ENCODE measurements at places on chromosomes 7 and 10.

DNA sequence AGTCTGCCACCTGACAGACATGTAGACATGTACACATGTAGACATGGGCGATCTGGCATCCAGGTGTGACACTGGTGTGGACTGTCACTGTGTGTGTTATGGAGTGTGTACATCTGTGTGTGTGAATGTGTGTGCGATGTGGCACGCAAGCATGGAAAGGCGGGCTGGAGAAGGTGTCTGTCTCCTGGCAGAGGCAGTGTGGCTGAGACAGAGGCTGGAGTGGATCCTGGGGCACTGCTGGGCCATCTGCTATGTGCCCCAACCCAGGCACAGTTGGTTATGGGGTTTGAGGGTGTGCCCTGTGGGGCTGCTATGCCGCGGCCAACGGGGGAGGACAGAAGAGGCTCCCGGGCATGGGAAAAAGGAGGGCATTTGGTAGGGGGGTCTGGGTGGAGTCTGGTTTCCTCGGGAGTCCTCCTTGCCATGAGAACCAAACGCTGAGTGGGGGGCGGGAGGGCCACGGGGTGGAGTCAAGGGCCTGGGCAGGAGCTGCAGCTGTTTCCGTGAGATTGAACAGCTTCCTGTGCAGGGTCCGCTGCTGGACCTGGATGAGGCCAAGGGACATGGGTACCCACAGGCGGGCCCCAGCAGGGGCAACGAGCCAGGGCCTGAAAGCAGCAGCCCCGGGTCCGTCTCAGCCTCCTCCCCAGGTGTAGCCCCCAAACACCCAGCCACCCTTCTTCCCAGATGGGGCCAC, 1.3 kb downstream of the ELN start:
- DNase-seq: no peak

GRCh38 chr7:69526570-69526969, 71.7 kb upstream of the AUTS2 start:
- DNase-seq: no peak

GRCh38 chr7:3294432-3295100, 6.5 kb upstream of the SDK1 start:
- DNase-seq: no peak

DNA sequence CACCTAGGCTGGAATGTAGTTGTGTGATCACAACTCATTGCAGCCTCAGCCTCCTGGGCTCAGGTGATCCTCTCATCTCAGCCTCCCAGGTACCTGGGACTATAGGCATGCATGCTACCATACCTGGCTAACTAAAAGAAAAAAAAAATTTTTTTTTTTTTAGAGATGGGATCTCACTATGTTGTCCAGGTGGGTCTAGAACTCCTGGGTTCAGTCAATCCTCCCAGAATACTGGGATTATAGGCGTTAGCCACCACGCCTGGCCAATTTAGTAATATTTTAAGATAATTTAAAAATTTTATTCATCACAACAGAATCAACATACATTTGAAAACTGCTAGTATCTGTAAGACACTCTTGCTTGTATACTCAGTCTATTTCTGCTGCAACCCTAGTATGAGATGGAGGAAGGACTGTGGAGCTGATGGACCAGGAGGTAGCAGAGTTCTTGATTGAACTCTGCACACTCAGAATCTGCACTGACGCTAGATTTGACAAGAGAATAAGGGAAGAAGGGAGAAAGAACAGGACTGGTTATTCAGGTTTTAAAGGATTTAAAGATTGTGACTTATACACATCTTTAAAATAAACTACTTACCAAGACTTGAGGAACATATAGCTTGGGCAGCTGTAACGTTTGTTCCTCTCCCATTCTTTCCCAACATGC, 57.6 kb downstream of the VCL start:
- DNase-seq: no peak

DNA sequence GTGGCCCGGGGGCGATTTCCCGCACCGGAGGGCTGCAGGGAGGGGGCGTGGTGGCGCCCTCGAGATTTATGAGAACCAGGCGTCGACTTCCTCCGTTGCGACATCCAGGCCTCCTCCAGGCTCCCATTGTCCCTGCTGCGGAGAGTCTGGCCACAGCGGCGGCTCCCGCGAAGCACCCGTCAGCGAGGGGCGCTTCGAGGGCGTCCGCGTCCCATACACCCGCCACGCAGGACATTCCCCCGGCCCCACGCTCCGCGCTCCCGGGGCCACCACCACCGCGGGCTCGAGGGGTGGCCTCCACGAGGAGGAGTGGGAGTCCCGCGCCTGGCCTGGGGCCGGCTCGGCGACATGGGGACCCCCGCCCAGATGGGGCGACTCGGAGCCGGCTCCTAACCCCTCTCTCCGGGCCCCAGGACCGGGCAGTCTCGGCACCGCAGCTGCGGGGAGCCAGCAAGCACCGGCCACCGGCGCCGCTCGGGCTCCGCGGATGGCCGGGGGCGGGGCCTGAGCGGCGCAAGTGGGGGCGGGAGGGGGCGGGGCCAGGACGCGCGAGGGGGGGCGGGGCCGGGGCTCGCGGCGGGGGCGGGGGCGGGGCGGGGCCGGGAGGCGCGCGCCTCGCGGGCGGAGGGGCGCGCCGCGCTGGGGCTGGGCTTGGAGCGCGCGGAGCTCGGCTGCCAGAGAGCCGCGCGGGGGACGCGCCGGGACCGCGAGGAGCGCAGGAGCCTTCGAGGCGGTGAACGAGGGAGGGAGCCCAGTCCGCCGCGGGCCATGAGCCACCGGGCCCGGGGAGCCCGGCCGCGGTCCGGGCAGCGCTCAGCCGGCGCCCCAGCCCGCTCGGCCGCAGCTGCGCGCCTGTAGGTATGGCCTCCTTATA, at the start of gene SH2B2:
Gene SH2B2 (plus strand): TSS at position 632 of the 874 bp plus-strand sequence. CDS start 13,683 bp downstream, outside the sequence.
- no peak for DNase-seq

DNA sequence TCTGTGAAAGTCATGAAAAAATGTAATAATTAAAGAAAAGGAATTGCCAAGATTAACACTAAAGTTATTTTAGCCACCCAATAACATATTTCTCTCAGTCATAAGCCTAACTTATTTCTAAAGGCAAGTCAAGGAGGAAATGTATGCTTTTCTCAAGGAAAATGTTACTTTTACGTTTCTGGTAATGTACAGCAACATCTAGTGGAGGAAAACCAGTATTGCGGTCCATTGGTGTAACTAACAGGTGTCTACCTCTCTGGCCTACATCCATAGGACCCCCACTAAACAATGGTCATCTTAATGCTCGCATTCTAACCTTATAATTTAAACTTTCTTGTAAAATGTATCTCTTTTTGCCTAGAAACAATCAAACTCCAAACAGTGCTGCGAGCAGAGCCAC, 437.5 kb downstream of the KIF20B start:
- DNase-seq: no peak

- DNase-seq: no peak
Measured at GRCh38 chr10:86285136-86285790, 81.3 kb downstream of the GRID1 start.

GRCh38 chr7:100723732-100724275, 3.5 kb downstream of the EPO start:
- no peak for DNase-seq

- DNase-seq: no peak
Measured at GRCh38 chr10:26227786-26228185, 11.2 kb downstream of the GAD2 start.

Data from smooth muscle cell of the brain vasculature (primary cell).